ENCODE measurements at places on chromosomes 7 and 10. TPM values are rescaled to one million over a fixed set of nuclear protein-coding genes. Genes with fewer than 3 reads are reported as not detected.

Gene TMEM196
- total RNA-seq = not detected

Gene CPA2
- total RNA-seq = under 0.01 TPM

Gene CHRM2
- total RNA-seq = not detected

Gene SAP25
- total RNA-seq = 2.2 TPM

Gene ASB10
- not detected for total RNA-seq

Gene TMEM176B
- 5.4 TPM for total RNA-seq

Gene KIFBP
- 5.9 TPM for total RNA-seq

Gene TMEM184A
- total RNA-seq = 0.27 TPM

Gene CCNJ
- total RNA-seq = 11.8 TPM

Gene GPR85
- total RNA-seq = 0.27 TPM

Gene AKR1D1
- total RNA-seq = not detected

Gene SEMA4G
- 0.54 TPM for total RNA-seq

Gene MPP7
- total RNA-seq = 7.8 TPM

- DNase-seq = no peak
Observed at GRCh38 chr10:93435621-93436397, 46.3 kb downstream of the MYOF start.

DNA sequence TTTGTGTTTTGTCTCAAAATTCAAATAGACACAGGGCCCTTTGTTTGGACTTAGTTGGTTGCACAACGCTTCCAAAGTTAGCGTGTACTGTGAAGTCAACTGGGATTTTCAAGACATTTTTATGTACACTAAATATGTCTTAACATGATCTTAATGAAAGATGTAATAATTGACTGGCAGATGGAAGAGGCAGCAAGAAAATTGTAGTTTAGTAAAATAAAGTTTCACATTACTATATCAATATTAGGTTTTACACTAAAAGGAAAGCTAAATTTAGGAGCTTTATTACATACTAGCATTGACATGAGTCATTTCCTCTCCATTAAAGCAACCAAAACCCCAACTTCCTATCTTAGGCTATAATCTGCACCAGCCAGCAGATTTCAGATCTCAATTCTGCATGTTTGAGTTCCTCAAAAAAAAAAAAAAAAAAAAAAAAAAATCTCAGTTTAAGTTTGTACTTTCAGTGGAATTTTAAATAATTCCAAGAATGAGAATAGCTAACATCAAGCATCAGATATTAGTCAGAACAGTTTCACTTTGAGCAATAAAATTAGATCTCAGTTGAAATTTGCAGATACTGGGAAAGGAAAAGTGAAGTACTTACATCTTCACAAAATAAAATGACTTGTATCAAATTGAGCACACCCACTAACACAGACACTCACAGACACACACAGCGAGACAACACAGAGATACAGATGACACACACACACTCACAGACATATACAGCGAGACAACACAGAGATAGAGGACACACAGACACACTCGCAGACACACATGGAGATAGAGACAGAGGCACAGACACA is 346.6 kb upstream of the KLF6 start:
- peak; percentile 94 for DNase-seq

- DNase-seq = no peak
Observed at GRCh38 chr10:100043796-100044195, 34.0 kb upstream of the DNMBP start.

DNA sequence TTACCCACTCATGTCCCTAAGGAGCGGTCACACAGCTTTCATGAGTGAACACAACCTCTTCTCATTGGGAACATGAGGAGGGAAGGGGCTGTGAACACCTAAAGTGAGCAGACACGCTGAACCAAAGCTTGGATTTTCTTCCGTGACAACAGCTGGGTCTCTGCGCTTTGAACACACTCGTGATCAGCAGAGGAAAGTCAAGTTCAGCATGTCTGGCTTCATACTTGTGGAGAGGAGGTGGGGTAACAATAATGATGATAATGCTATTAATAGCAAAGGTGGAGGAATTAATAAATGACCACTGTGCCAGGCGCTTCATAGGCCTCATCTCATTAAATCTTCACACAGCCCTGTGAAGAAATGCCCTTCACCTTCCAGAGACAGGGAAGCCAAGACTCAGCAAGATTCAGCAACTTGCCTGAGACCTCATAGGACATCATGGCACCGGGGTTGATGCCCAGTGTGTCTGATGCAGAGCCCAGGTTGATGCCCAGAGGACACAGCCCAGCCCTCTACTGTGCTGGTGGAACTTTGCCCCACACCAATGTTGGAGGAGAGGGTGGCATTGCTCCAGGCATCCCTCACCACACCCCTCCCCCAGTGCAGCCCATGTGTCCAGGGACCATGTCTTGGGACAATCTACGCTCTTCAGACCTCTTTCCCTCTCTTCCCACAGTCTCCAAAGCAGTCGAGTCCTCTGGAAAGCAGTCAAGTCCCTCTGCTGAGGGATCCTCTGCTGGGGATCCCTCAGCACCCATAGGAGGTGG is 40.6 kb downstream of the GSDME start:
- no peak for DNase-seq

DNA sequence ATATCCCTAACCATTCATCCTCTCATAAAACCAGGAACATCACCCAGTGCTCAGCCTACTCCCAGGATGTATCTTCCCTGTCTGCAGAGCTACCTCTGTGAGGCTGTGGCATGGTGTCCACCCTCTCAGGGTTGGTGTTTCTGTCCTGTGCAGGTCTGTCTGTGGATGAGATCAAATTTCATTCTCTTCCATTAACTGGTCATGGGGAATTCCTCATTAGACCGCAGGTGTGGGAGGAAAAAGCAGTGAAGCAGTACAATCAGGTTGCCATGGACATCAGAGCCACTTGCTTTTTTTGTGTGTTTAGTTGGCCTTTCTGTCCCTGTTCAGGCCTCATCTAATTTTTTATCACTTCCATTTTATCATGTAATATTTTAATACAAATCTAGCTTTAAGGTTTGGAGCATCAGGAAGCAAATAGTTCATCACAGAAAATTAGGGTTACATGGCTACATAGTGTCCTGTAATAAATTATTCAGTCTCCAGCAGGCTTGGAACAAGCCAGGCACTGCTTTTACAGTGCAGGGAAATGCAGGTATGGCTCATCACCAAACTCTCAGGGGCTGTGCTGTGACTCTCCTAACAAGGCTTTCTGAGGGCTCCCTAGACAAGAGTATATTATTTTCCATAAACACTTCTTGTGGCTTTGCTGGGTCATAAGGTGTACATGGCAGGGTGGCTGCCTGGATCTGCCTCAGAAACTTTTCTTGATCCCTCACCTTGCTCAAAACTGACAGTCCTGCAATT is 594.9 kb upstream of the IGFBP3 start:
- DNase-seq = no peak

- no peak for DNase-seq
Observed at GRCh38 chr7:100128637-100128963, 1.8 kb downstream of the MBLAC1 start.

DNA sequence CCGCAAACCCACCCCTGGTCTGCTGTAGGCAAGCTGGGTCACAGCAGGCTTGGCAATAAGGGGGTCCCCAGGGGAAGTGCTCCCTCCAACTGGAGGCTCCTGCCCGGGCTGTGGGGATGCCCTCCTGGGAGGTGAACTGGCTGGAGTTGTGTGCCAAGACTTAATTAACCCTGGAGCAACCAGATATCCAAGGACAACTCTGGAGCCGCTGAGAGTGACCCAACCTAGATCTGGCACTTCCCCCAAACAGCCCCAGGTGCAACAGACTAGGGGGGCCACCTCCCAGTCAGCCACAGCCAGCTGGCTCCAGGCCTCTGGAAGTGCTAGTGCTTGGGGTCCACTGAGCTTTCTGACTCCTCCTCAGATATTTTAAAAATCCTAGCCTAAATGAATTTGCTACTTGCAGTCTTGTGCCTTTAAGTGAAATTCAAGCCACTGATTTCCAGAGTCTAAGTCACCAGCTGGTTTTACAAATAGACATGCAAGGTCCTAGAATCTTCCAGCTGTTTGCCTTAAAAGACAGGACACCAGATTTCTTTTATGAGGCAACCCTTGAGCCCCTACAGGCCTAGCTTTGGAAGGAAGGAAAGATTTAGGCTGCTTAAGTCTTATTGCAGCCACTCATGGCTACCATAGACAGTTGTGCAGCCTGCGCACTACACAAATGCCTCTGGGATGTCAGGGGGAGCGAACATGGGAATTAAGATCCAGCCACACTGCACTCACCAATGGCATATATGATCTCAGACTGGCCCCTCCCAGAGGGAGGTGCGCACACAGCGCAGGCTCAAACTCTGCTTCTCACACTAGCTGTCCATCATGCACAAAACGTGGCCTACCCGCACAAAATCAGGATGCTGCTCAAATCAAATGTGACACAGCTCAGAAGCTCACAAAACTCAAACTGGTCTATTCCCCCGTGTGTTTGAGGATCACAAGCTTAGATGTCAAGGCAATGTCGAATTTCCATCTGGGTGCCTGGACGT is 42.6 kb upstream of the MYL10 start:
- no peak for DNase-seq

DNA sequence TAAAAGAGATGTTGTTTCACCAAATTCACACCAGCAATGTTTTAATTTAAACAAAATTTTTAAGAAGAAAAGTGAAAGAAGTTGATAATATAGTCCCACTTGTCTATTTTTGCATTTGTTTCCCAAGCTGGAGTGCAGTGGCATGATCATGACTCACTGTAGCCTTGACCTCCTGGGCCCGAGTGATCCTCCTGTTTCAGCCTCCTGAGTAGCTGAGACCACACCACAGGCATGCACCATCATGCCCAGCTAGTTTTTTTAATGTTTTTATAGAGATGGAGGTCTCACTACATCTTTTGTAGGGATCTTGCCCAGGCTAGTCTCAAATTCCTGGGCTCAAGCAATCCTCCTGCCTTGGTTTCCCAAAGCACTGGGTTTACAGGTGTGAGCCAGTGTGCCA is 14.1 kb upstream of the NDUFA5 start:
- no peak for DNase-seq

- no peak for DNase-seq
Observed at GRCh38 chr7:149292462-149292823, 30.4 kb downstream of the ZNF783 start.

GRCh38 chr10:33073641-33074415 is 115.8 kb upstream of the ITGB1 start:
- DNase-seq = no peak

- no peak for DNase-seq
Observed at GRCh38 chr10:114753126-114753525, 68.5 kb upstream of the FHIP2A start.

GRCh38 chr7:76020031-76020714 is 25.8 kb upstream of the TMEM120A start:
- peak; percentile 59 for DNase-seq

DNA sequence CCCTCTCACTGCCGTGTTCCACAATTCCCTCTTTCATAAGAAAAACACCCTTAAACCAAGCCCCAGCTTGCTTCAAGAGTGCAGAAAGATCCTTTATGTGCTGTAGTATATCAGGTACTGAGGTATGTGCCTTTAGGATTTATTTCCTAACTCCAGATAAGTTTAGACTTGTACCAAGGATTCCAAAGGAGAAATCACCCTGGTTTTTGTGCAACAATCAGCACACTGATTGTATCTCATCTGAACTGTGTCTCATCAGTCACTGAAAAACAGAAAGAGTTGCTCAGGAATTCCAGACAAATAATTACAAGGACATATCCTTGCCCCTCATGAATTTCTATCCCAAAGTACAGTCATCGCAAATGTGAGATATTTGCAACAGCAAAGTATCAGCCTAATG is 77.2 kb upstream of the PTPRZ1 start:
- no peak for DNase-seq

GRCh38 chr7:146054909-146055308 is 61.7 kb upstream of the CNTNAP2 start:
- DNase-seq = no peak

DNA sequence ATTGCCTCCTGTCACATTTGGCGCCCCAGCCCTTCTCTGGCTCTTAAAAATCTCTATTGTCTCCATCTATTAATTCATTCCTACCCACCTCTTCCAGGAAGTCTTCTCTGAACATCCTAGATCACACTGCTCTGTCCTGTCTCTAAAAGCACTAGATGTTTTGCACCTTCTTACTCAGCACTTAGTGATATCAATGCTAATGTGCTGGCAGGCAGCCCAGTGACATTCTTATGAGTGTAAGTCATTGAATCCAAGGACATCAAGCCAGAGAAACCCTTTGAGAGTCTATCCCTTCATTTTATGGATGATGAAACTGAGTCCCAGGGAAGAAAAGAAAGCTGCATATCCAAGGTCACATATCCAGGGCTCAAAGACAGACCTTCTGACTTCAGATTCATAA is 48.3 kb upstream of the PAX2 start:
- DNase-seq = no peak

DNA sequence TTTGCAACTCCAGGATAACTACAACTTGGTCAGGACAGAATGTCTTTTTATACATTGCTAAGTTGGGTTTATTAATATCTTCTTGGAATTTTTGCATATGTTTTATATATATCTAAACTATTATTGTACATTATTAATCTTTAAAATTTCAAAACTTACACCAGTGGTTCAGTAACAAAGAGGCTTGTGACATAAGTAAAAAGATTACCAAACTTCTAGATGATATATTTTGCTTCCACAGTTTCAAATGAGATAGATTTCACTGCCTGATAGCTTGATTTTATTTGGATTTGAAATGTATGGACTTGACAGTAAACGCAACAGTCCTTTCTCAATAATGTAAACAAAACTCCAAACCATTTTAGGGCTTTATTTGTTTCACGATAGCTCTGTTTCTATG is 701.2 kb upstream of the IGFBP3 start:
- no peak for DNase-seq

GRCh38 chr10:86366902-86367151 is 232 bp upstream of the GRID1 start:
- peak; percentile 32 for DNase-seq

GRCh38 chr7:155860840-155861479 is 48.7 kb upstream of the SHH start:
- DNase-seq = no peak

DNA sequence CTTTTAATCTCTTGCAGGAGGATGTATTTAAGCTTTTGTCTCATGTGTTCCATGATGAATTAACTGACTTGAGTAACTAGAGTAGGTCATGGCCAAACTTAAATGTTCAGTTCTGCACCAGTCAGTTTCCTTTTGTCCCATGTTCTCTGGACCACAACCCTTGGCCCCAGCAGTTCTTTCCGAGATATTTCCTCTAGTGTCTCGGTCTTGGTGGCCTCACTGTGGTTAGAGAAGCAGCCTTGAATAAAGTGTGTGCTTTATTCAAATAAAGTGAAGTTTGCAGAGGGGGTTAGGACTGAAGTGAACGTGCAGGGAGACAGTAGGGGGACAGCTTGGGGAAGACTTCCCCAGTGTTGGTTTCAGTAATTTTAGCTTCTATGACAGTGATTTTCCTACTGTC is 9.3 kb downstream of the ZNF212 start:
- no peak for DNase-seq

- no peak for DNase-seq
Observed at GRCh38 chr7:115678086-115678982, 352.2 kb downstream of the TFEC start.

DNA sequence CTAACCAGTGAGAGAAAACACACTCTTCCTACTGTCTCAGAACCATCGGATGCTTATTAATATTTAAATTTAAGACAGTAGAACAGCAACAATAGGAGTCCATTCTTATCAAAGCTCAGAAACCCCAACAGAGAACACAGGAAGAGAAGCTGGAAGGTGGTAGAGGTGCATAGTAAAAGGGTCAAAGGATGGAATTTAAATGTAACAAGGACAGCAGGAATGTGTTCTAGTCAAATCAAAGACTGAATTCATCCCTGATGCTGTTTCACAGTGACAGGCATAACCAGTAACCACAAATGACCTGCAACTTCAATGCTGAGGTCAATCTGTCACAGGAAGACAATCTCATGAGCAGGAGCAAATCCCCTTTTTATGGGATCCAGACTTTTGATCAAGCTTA is 1259.7 kb downstream of the XPNPEP1 start:
- DNase-seq = no peak

GRCh38 chr7:116407165-116407564 is 92.4 kb upstream of the CAV2 start:
- no peak for DNase-seq
